NCI-H345 (cell line): ENCODE measurements at places on chromosomes 6 and 20.
A peak's percentile ranks its signal among the peaks of the same experiment; 100 is the strongest.

DNA sequence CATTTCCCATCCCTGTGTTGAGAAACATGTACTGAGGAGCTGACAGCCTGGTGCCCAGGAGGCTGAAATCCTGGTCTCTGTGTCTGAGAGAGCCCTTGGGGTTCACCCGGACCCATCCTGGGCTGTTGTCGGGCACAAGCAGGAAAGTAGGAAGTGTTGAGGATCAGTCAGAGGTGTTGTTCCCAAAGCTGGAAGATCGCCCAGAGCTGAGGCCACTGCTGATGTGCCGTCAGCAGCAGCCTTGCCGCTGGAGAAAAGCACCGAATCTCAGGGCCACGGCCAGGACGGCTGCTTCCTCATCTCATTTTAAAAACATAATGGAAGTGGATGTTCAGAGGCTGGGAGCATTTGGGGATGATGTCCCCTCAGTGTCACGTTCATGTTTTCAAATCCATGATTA lies 218.5 kb downstream of the UST start:
- DNase-seq = no peak

DNA sequence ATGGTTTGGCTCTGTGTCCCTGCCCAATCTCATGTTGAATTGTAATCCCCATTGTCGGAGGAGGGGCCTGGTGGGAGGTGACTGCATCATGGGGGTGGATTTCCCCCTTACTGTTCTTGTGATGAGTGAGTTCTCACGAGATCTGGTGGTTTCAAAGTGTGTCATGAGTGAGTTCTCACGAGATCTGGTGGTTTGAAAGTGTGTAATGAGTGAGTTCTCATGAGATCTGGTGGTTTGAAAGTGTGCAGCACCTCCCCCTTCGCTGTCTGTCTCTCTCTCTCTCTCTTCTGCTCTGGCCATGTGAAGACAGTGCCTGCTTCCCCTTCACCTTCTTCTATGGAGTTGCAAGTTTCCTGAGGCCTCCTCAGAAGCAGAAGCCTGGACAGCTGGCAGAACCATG lies 87.6 kb downstream of the MYLK4 start:
- DNase-seq = no peak

DNA sequence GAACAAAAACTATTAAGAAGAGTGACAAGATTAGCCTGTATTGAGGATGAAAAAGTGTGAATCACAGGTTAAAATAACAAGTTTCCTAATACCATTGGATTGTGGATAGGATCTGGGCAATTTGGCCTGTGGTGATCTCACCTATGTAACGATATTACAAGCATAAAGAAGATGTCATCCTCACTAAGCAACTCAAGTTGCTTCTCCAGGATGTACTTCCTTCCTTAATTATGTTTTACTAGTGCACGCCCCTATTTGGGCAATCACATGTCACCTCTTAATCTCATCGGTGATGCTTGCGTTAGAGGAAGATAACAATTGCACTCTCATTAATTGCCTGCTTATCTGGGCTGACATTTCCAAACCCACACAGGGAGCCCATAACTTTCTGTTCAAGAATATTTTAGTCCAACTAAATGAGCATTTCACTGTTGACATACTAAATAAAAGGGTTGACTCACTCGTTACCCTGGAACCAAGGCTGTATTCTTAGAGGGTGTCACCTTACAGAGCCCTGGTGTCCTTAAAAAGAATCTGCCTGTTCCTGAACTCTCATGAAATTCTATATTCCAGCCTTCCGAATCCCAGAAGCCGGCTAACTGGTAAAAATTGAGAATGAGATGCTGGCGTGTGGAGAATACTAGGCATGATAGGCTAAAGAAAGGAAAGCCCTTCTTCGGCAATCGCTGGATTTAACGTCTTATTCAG lies 88.2 kb upstream of the ATXN1 start:
- no peak for DNase-seq

GRCh38 chr20:35243317-35243716 lies 16.8 kb downstream of the MMP24 start:
- DNase-seq = no peak

GRCh38 chr6:143603455-143603854 lies 74.3 kb upstream of the PHACTR2 start:
- DNase-seq = no peak

GRCh38 chr6:125140808-125141207 lies 12.8 kb upstream of the TPD52L1 start:
- DNase-seq = no peak

DNA sequence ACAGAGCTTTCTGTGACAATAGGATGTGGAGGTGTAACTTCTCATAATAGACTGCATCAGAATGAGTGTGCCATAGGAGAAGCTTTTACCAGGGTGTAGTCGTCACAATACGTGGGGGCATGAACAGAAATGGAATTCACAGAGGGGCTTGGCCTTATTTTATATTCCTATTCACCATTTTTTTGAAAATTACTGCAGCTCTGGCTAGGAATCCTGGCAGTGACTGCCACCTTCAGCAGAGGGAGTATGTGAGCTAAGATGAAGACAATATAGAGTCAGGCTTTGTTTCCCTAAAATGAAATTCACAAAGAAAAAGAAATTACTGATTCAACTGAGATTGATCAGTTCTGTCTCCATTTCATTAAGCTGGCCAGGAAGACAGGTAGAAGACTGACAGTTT lies 13.9 kb downstream of the TOMM6 start:
- DNase-seq = no peak

- DNase-seq = no peak
Measured at GRCh38 chr20:32482442-32483261, 102.5 kb downstream of the NOL4L start.

DNA sequence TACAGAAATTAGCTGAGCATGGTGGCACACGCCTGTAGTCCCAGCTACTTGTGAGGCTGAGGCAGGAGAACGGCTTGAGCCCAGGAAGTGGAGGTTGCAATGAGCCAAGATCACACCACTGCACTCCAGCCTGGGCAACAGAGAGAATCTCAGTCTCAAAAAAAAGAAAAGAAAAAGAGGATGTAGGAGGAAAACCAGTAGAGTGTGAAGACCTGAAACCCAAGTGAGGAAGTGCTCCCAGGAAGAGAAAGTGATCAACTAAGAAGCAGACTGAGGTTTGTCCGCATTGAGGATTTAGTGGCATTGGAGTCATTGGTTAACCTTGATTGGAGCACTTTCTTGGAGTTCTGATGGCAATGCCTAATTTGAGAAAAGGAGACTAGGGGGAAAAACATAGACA lies 20.6 kb upstream of the TASP1 start:
- DNase-seq = no peak

- DNase-seq = peak; percentile 52
Measured at GRCh38 chr20:25005220-25005619, 12.7 kb upstream of the APMAP start.

- no peak for DNase-seq
Measured at GRCh38 chr6:128855581-128856085, 27.3 kb upstream of the LAMA2 start.

- no peak for DNase-seq
Measured at GRCh38 chr6:80226699-80227098, 120.2 kb downstream of the BCKDHB start.

GRCh38 chr6:157434349-157435033 lies 53.5 kb downstream of the ZDHHC14 start:
- DNase-seq = no peak

DNA sequence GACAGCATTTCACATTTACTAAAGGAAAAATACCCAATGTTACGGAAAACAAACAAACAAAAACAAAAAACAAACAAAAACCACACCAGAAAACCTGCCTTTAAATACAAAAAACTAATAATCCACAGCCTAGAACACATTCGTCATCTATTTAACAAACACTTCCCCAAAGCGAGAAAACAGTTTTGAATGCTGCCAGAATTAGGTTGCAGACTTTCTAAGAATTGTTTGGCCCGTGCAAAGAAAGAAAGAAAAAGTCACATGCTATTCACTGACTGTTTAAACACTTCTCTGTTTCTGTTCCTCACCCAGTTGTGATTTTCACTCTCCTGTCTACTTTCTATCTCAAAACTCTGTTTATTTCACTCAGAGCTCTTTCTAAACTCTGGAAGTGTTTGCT lies 52.5 kb downstream of the BCAS1 start:
- no peak for DNase-seq

- no peak for DNase-seq
Measured at GRCh38 chr6:144921206-144921975, 636.3 kb downstream of the UTRN start.

DNA sequence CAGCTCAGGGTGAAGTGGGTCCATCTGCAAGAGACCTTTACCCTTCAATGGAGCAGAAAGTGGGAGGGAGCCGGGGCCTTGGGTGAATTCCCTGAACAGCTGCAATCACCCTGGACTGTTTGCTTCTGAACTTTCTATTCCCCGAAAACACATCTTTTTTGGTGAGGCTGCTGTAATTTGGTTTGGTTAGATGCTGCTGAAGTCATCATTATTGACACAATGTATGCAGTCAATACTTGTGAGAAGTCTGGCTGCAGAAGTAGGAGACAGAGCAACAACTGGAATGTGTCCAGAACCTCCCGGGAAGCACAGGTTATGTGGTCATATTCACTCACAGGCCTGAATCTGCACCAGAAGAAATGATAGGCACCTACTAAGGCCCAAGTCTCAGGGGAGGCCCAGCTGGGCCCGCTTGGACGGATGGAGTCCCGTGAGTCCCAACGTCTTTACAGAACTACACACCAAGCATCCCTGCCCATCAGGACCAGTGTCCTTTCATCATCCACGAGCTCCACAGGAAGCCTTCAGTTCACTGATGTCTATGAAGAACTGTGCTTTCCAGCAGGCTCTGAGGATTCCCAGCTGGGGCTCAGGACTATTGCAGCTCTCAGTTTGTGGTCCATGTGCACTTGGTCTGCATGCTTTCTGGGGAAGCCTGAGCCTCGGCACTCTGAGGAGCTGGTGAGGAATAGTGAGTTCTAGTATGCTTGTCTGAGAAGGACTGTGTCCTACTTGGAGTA lies 177.6 kb downstream of the THBS2 start:
- DNase-seq = no peak

GRCh38 chr20:57791966-57792365 lies 82.2 kb upstream of the PMEPA1 start:
- DNase-seq = no peak

DNA sequence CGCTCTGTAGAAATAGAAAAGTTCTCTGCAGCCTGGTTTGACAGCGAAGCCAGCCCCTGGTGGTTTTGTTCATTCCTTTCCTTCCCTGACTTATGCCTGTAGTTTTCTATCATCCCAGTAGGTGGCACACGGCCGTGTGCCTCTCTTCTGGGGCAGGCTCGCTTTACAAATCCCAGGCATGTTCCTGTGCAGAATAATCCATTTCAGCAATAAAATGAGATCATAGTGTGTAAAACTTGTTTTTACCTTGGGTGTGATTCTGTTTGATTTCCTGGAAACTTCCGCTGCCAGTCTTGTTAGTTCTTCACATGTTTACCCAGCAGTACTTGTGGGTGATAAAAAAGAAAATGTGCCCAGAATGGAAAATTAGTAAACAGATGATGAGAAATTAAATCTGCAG lies 7.4 kb upstream of the INSM1 start:
- DNase-seq = peak; percentile 78

GRCh38 chr6:76495909-76496308 lies 423.4 kb upstream of the IMPG1 start:
- DNase-seq = no peak

GRCh38 chr6:21594416-21595281 lies 1.1 kb downstream of the SOX4 start:
- DNase-seq = peak; percentile 46

GRCh38 chr6:19298421-19298820 lies 538.7 kb upstream of the ID4 start:
- DNase-seq = no peak

GRCh38 chr6:30446259-30446658 lies 43.0 kb upstream of the HLA-E start:
- no peak for DNase-seq

GRCh38 chr6:19472850-19473249 lies 364.3 kb upstream of the ID4 start:
- no peak for DNase-seq

- DNase-seq = no peak
Measured at GRCh38 chr20:47348539-47349142, 7.9 kb downstream of the ZMYND8 start.

DNA sequence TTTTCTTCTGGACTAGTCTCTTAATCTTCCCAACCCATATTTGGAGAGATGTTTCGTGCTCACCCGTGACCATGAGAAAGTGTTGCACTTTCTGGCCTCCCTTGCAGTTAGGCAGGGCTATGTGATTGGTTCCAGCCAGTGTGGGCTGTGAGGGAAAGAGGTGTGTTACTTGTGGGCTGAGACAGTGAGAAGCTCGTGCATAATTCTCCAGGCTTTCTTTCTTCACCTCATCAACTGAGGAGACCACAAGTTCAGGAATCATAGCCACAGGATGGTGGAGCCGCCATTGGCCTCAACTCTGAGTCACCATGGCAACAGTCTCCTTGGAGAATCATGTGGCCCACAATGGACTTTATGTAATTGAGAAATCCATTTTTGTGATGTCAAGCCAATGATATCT lies 57.5 kb upstream of the FUCA2 start:
- DNase-seq = no peak

- DNase-seq = no peak
Measured at GRCh38 chr6:165654144-165654543, 8.9 kb downstream of the PDE10A start.

- DNase-seq = no peak
Measured at GRCh38 chr20:16864069-16864468, 115.9 kb downstream of the OTOR start.

DNA sequence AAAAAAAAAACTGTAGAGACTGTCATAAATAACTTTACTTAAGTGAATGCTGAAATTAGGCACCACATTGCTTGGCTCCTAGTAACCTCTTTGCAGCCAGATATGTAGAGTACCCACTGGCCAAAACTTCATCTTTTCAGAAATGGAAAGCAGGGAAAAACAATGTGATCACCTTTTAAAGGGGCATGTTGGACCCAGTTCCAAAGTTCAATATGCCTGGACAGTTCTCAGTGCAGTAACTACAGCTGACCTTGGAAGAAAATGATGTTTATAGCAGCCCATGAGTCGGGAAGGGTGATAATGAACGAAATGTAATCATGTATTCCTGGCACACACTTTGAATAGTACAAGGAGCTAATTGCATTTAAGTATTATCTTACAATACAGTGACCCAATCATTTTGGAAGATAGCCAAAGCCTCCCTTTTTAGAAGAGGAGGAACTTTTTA lies 93.6 kb upstream of the TAB2 start:
- no peak for DNase-seq

- DNase-seq = peak; percentile 68
Measured at GRCh38 chr20:25220021-25220730, 24.7 kb downstream of the ENTPD6 start.
